Activated CD4-positive, alpha-beta memory T cell treated with anti-CD3 and anti-CD28 coated beads for 36 hours (primary cell): ENCODE measurements at places on chromosomes 7 and 10. TPM values are rescaled to one million over a fixed set of nuclear protein-coding genes. Genes with fewer than 3 reads are reported as not detected.

Gene SPDYE2B
- not detected for total RNA-seq

Gene NPY
- total RNA-seq = not detected

Gene ANKMY2
- total RNA-seq = 8.4 TPM

Gene FXYD4
- total RNA-seq = not detected

Gene SFRP5
- not detected for total RNA-seq

Gene TRIM4
- 24.9 TPM for total RNA-seq

Gene PTF1A
- total RNA-seq = not detected

Gene AHR
- 40.9 TPM for total RNA-seq

Gene NACAD
- total RNA-seq = 0.10 TPM

Gene PIP
- not detected for total RNA-seq

Gene ANKRD61
- 0.17 TPM for total RNA-seq

Gene SEC31B
- 44.2 TPM for total RNA-seq

Gene ZNF239
- total RNA-seq = 1.7 TPM

Gene CYP2C8
- total RNA-seq = not detected

Gene CPA2
- 0.44 TPM for total RNA-seq

Gene SFTPA1
- not detected for total RNA-seq

Gene GJD4
- total RNA-seq = not detected

Gene HOXA11
- not detected for total RNA-seq

Gene PNLIPRP2
- total RNA-seq = not detected

Gene CFAP69
- not detected for total RNA-seq

Gene OR2A42
- not detected for total RNA-seq

Gene EPHB4
- total RNA-seq = 2.8 TPM

Gene FBXO24
- total RNA-seq = 2.6 TPM

Gene AOAH
- 2.4 TPM for total RNA-seq

Gene LRRD1
- total RNA-seq = not detected

Gene DNMBP
- 2.2 TPM for total RNA-seq

Gene SBDS
- total RNA-seq = 55.7 TPM

Gene C10orf67
- total RNA-seq = 0.07 TPM

Gene CDH23
- 2.6 TPM for total RNA-seq
